ENCODE measurements at places on chromosomes 16 and 17. TPM values are rescaled to one million over a fixed set of nuclear protein-coding genes. Genes with fewer than 3 reads are reported as not detected.

The C16orf46 gene
- 0.80 TPM for polyA plus RNA-seq

DNA sequence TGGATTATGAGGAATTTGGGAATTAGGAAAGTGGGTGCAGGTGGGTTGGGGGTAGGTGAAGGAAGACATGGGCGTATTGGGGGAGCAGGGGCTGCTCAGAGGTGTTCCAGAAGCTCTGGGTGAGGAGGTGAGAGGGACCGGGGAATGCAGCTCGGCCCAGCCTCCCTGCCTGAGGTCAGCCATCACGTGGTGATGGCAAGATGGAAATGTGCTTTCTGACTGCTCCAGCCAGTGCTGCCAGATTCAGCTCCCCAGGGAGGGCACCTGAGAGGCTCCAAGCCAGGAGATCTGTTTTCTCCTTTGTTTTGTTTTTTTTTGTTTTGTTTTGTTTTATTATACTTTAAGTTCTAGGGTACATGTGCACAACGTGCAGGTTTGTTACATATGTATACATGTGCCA is 35.2 kb upstream of the STH start:
- no peak for DNase-seq

DNA sequence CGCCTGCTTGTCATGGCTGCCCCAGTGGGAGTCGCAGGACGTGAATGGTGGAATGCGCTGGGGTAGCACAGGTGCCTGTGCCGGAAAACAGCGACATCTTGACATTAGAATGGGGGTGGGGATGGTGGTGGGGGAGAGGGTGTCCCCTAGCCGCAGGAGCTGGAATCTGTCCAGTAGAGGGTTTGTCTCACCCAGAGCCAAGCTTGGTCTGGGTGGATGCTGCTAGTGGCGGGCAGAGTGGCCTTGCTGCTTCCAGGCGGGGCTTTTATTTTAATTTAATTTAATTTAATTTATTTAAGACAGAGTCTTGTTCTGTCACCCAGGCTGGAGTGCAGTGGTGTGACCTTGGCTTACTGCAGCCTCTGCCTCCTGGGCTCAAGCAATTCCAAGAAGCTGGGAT is 7.7 kb downstream of the BAIAP2 start:
- no peak for DNase-seq

- DNase-seq = no peak
These were observed 200.6 kb upstream of the CCL2 start for GRCh38 chr17:34054495-34054894.

DNA sequence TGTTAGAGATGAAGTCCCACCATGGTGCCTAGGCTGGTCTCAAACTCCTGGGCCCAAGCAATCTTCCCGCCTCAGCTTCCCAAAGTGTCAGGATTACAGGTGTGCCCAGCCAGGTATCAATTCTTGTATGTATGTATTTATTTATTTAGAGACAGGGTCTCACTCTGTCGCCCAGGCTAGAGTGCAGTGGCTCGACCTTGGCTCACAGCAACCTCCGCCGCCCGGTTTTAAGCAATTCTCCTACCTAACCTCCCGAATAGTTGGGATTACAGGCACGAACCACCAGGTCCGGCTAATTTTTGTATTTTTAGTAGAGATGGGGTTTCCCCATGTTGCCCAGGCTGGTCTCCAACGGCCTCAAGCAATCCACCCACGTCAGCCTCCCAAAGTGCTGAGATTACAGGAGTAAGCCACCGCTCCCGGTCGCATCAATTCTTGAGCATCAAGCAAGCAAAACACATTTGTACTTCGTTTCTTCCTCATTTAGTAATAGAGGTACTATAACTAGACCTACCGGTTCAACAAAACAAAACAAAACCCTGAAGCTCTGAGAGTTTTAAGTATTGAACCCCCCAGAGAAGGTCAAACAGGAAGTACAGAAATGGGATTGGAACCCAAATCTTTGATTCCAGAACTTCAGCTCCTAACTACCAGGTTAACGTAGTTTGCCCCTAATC is 1.0 kb upstream of the ZNF500 start:
- DNase-seq = peak; percentile 24

The GNG13 gene
- polyA plus RNA-seq = 0.16 TPM

The ENPP7 gene
- not detected for polyA plus RNA-seq

DNA sequence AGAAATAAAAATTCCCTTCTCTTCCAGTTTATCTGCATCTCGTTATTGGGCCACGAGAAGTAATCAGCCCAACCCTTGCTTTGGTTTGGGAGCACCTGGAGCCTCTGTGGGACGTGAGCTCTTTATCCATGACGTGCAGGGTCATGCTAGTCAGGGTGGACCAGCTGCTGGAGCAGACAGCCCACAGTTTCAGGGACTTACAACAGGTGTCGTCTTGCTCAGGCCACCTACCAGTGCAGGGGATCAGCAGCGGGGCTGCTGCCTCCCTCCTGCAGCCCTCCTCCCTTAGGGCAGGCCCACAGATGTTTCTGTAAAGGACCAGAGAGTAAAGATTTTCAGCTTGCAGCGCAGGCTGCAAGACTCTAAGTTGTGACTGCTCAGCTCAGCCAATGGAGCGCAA is 16.9 kb downstream of the ADAD2 start:
- no peak for DNase-seq

- no peak for DNase-seq
These were observed 310.9 kb upstream of the KCNJ16 start for GRCh38 chr17:69764146-69764545.

The CSHL1 gene
- polyA plus RNA-seq = not detected

DNA sequence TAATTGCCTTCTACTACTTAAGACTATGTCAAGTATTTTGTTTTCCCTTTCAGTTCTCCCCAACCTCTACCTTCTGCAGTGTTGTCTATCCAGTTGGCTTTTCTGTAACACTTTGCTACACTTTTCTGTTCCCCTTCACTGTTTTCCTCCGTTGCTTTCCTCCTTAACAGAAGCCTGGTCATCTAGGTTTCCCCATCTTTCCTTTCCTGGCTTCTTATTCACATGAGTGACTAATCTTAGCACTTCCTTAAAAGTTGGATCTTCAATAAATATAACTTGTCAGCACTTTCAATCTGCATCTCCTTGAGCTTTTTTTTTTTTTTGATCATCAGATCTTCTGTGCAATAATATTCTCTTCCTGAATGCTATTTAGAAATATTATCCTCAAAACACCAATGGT is 2.8 kb upstream of the SLFN11 start:
- no peak for DNase-seq

The CFAP119 gene
- 2.0 TPM for polyA plus RNA-seq

GRCh38 chr17:35641032-35641431 is 53.9 kb downstream of the AP2B1 start:
- no peak for DNase-seq

DNA sequence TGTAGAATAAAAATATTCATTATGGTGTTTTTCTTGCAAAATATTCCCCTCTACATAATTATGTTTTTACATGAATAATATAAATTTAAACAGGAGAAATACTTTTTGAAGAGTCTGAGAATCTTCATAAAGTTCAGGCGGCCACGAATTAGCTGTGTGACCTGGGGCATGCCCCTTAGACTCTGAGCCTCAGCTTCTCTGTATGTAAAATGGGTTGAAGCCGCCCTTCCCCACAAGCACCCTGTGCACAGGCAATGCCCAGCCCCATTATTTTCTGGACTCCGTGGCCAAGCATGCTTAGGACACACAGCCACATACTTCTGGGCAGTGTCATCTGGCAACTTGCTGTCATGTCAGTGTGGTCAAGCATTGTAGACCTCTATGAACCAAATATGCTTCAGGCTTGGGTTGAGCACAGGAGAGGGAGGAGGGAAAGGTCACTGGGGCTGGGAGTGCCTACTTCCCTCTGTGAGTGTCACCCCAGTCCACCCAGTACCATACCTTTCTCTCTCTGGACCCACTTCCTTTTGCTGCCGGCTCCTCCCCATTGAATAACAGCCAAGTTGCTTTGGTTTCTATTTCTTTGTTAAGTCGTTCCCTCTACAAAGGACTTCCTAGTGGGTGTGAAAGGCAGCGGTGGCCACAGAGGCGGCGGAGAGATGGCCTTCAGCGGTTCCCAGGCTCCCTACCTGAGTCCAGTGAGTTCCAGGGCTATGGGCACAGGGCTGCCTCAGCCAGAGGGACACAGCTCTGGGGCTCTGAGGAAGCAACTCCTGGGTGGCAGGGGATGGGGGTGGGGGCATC is at the start of gene LGALS9:
LGALS9 (plus strand) TSS at position 582 of the 804 bp plus-strand sequence; CDS start at position 660, 78 bp downstream.
- DNase-seq = no peak

The MSLN gene
- 0.28 TPM for polyA plus RNA-seq

DNA sequence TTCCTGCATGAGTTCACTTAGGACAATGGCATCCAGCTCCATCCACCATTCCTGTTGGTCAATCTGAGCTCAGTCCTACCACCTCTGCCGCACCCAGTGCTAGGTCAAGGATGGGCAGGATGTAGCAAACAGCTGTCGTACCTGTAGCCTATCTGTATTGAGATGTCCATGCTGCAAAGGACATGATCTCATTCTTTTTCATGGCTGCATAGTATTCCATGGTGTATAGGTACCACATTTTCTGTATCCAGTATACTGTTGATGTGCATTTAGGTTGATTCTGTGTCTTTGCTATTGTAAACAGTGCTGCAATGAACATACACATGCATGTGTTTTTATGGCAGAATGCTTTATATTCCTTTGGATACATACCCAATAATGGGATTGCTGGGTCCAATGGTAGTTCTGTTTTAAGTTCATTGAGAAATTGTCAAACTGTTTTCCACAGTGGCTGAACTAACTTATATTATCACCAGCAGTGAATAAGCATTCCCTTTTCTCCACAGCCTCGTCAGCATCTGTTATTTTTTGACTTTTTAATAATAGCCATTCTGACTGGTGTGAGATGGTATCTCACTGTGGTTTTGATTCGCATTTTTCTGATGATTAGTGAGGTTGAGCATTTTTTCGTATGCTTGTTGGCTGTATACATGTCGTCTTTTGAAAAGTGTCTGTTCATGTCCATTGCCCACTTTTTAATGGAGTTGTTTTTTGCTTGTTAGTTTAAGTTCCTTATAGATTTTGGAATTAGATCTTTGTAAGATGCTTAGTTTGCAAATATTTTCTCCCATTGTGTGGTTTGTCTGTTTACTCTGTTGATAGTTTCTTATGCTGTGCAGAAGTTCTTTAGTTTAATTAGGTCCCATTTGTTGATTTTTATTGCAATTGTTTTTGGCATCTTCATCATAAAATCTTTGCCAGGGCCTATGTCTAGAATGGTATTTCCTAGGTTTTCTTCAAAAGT is 7.2 kb upstream of the MRTFB start:
- no peak for DNase-seq

- DNase-seq = peak; percentile 77
These were observed 7.3 kb upstream of the CBX8 start for GRCh38 chr17:79803997-79804855.
